Right lobe of liver (tissue), 6 donors: ENCODE measurements at places on chromosomes 7 and 10. TPM values are rescaled to one million over a fixed set of nuclear protein-coding genes. Genes with fewer than 3 reads are reported as not detected.

GRCh38 chr7:108810756-108811385 lies 241.2 kb downstream of the DNAJB9 start:
- no peak for DNase-seq

GRCh38 chr7:1236132-1236661 lies 3.5 kb downstream of the UNCX start:
- no peak for DNase-seq

GRCh38 chr7:155458111-155458877 lies at the start of gene EN2:
Gene EN2 (plus strand): TSS chr7:155458129. CDS start chr7:155458378, 249 bp downstream.
- no peak for DNase-seq

GRCh38 chr7:150964593-150965111 lies 13.5 kb downstream of the KCNH2 start:
- DNase-seq: peak; percentile 62

DNA sequence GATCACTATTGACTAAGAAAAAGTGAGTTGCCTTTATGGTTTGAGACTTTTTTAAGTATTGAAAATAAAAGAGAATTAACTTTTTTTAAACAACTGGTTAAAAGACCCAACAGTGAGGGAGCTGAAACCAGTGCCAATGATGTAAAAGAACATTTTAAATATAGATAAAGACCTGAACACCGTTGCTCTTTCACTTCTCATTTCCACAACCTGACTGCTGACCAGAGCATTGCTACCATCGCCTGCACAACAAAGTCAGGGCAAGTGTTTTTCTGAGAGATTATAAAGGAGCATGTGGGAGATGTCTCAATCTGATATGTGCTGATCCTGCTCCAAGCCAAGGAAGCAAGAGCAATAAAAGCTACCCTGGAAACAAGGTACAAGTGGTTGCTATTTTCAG lies 34.7 kb downstream of the IMMP2L start:
- no peak for DNase-seq

DNA sequence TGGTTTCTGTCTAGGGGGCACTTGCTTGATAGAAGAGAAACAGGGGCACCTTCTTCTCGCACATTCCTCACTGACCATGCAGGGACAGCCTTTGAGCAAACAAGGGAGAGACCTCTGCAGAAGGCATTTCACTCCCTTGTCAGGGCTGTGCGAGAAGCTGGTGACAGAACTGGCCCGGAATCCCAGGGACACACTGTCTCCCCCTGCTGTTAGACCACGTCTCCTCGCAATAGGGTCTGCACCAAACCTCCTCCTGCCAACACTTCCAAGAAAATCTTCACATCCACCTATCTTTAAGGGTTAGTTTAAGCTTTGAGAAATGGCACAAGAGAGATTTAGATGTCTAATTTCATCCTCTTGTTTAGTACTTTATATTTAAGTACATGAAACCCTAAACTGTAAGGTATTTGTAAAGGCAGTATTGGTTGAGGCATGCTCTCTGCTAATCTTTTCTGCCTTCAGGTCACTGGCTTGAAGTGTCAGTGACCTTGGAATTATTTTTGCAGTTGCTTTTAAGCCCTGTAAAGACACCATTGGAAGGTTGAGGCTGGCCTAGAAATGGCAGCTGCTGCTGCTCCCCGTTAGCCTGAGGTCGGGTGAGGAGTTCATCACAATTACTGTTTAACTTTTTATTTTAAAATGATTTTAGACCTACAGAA lies 37.0 kb downstream of the RBM20 start:
- DNase-seq: no peak

DNA sequence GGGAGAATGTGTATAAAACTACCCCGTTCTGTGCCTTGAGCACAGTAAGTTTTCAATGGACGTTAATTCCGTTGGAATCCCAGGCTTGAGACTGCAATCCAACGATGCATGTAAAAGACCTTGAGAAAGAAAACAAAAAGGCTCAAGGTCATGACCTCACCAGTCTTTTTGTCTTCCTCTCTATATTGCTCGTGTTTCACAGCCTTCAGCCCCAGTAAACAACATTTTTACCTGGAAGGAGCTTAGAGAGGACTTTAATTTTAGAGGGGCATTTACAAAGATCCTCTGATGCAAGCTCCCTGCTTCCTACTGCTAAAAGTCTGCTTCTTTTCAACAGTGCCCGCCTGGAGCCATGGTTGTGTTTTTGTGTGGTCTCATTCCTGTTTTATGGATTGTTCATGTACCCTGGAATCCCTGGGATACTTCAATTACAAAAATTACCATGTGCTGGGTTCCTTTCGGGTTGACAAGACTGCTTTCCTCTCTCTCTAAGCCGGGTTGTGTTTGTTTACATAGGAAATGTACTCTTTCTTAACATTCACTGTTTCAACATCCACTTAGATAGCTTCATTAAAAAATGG lies 320.1 kb upstream of the NFE2L3 start:
- DNase-seq: no peak

GRCh38 chr7:100496509-100496908 lies 12.8 kb downstream of the NYAP1 start:
- DNase-seq: no peak

GRCh38 chr7:20296444-20296843 lies 34.3 kb upstream of the ITGB8 start:
- no peak for DNase-seq

PTF1A gene
- total RNA-seq: not detected

ADAM22 gene
- 0.06 TPM for total RNA-seq
